SK-N-SH (cell line): ENCODE measurements at places on chromosomes 5 and 9.

- DNase-seq: no peak
Measured at GRCh38 chr5:135110785-135111596, 77.0 kb upstream of the PITX1 start.

- DNase-seq: no peak
Measured at GRCh38 chr9:16417749-16418148, 452.7 kb downstream of the BNC2 start.

DNA sequence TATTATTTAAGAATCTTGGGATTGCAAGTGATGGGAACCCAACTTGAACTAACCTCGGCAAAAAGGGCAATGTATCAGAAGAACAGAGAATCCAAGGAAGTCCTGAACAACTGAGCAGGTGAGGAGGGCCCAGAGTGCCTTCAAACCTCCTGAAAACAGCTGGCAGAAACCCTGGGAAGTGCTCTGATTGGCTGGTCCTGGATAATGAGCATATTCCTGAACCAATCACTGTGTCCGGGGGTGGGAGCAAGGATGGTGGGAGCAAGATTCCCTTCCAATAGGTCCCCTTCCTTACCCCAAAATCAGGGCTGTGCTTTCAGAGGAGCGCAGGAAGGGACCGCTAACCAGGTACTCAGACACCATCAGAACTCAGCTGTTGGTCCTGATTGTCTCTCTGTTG lies 31.9 kb upstream of the TBC1D2 start:
- peak; percentile 44 for DNase-seq

GRCh38 chr5:55572600-55572999 lies 37.8 kb upstream of the PLPP1 start:
- DNase-seq: no peak

GRCh38 chr9:2857564-2858198 lies 13.8 kb upstream of the PUM3 start:
- DNase-seq: peak; percentile 76

DNA sequence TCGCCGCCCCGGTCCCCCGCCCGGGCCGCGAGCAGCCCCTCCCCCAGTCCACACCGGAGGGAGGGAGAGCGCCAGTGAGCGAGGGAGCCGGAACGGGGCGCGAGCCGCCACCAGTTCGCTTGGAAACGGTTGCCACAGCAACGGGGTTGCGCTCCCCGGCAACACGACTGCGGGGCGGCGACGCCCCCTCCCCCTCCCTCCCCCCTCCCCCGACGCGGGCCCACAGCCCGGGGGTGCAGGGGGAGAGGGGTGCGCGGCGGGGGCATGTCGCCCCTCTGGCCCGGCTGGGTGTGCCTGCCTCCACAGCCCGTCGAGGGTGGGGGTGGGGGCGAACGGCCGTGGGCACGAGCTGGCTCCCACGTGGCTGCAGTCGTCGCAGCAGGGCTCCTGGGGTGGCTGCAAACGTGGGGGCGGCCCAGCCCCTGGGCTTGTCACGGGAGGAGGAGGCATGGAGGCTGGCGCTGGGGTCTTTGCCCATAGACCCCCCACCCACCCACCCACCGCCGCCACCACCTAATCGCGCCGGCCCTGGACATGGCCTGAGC lies 524 bp downstream of the PRR7 start:
- peak; percentile 90 for DNase-seq

- no peak for DNase-seq
Measured at GRCh38 chr5:17373406-17373805, 124.6 kb upstream of the TAF11L2 start.

DNA sequence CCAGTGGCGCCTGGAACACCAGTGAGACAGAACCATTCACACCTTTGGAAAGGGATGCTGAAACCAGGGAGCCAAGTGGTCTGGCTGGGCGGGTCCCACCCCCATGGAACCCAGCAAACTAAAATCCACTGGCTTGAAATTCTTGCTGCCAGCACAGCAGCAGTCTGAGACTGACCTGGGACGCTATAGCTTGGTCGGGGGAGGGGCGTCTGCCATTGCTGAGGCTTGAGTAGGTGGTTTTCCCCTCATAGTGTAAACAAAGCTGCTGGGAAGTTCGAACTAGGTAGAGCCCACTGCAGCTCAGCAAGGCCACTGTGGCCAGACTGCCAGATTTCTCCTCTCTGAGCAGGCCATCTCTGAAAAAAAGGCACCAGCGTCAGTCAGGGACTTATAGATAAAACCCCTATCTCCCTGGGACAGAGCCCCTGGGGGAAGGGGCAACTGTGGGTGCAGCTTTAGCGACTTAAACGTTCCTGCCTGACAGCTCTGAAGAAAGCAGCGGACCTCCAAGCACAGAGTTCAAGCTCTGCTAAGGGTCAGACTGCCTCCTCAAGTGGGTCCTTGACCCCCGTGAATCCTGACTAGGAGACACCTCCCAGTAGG lies 42.0 kb upstream of the FKTN start:
- DNase-seq: no peak

DNA sequence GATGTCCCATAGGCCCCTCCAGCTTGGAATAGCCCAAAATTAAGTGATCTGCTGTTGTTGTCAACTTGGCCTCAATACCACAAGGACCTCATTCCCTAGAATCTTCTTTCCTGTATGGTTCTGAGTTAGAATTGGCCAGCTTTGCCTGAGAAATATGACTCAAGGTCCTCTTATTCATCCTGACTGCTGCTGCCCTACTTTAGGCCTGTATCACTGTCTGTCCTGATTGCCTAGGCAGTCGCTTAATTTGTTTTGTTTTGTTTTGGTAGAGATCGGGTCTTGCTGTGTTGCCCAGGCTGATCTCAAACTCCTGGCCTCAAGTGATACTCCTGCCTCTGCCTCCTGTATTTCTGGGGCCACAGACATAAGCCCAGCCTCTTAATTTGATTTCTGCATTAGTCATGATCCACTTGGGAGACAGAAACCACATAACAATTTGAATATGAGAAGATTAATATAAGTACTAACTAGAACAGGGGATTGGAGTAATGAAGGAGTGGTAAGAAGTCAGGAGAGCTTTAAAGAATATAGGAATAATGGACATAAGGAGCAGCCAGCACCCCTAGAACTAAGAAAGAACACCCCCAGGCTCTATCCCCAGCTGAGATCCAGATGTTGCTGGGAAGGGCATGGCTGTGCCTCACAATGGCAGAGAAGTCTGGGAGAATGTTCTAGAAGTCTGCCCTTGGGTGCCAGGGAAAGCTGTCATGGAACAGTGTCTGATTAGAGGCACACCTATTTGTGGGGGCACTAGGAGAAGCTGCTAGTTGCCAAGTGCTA lies 4.6 kb downstream of the TEX53 start:
- no peak for DNase-seq

- no peak for DNase-seq
Measured at GRCh38 chr5:14155075-14155474, 11.9 kb downstream of the TRIO start.

GRCh38 chr5:111453295-111453694 lies 59.0 kb downstream of the STARD4 start:
- no peak for DNase-seq

DNA sequence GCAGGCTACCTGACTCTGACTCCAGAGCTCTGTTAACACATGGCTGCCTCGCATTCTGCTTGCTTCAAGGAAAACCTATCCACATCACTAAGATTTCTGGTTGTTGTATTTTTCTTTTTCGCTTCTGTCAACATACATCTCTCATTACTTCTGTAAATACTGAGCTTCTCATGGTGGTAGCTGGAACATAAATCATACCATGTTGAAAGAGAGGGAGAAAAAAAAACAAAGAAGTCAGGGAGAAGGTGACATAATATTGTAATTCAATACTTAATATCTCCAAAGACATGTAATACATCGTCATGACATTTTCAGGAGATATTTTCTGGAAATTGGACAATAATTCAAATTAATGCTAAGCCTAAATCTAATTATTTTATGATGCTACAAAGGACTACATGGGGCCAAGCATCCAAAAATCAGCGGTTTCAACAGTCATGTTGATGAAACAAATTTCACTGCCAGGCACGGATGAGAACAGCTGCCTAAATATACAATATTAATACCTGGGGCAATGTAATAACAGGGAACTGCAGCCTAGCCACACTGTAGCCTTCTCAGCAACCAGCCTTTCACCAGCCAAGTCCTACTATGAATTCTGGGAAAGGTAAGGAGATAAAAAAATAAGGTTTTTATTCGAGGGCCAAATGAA lies 332.0 kb downstream of the TRIM32 start:
- no peak for DNase-seq

GRCh38 chr5:53426878-53427277 lies 53.6 kb upstream of the FST start:
- DNase-seq: no peak

GRCh38 chr5:157502143-157502647 lies 42.2 kb downstream of the NIPAL4 start:
- no peak for DNase-seq

DNA sequence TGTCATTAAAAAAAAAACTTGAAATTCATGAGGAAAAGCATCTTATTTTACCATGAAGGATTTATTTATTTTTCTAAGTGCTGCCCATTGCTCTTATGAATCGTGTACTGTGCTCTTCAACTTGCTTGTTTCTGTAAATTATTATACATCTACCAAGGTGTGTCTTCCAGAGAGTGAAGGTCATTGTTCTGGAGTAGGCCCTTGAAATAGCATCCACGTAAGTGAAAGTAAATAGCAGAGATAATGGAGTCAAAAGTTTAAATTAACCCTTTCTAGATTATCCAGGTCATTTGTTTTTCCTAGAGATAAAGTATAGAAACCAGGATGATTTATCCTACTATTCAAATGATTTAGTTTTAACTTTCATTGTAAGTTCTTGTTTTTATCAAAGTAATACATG lies 473.1 kb downstream of the DIRAS2 start:
- DNase-seq: no peak

- DNase-seq: peak; percentile 27
Measured at GRCh38 chr5:84255315-84255714, 129.4 kb downstream of the EDIL3 start.

DNA sequence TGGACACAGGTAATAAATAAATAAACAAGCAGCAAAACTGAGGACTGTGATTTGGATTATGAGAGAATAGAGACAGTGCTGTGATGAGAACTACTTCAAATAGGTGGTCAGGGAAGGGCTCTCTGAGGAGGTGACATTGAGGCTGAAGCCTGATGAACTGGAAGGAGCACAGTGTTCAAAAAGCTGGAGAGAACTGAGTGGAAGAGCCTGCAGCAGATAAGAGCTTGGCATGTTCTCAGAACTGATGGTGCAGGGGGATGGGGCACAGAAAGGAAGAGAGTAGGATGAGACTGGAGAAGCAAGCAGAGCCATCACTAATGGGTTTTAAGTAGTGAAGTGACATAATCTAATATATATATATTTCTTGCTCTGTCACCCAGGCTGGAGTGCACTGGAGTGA lies 11.2 kb upstream of the TPM2 start:
- no peak for DNase-seq

GRCh38 chr9:121484651-121485446 lies 14.8 kb downstream of the GGTA1 start:
- no peak for DNase-seq

DNA sequence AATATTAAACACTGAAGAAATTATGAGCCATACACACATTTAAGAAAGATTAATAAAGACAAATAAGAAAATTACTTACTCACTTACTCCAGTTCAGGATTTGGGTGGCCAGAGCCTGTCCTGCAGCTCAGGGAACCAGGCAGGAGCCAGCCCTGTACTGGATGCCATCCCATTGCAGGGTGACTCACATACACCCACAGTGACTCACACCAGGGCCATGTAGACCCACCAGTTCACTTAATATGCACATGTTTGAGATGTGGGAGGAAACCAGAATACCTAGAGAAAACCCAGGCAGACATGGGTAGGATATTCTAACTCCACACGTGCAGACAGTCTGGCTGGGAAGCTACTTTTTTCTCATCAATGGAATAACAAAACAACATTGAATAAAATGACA lies 49.6 kb upstream of the ADRB2 start:
- no peak for DNase-seq

DNA sequence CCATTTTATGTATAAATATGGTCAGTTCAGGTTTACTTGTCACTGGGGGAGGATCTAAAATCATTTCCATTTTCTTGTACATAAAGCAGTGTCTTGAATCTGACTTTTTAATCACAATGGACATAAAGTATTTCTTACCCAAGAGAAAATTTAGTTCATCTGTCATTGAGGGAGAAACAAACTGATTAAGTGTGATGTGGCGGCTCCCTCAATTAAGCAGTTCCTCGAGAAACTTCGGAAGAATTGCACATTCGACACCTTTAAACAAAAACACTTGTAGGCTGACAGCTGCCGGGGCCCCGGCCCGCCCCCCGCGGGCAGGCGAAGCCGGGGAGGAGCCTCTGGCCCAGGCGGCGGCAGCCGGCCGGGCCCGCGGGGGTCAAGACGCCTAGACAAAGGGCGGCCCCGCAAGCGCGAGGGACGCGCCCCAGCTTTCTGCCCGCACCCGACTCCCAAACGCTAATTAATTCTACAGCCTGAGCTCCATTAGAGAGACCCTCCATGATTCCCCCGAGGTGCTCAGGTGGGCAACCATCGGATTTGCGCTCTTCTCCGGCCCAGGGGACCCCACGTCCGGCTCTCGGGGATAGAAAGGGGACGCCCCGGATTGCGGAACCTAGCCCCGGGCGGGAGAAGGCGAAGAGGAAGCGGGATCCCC lies 750 bp downstream of the TRIM36 start:
- peak; percentile 68 for DNase-seq

GRCh38 chr5:146494656-146495055 lies 21.3 kb downstream of the GPR151 start:
- DNase-seq: no peak

DNA sequence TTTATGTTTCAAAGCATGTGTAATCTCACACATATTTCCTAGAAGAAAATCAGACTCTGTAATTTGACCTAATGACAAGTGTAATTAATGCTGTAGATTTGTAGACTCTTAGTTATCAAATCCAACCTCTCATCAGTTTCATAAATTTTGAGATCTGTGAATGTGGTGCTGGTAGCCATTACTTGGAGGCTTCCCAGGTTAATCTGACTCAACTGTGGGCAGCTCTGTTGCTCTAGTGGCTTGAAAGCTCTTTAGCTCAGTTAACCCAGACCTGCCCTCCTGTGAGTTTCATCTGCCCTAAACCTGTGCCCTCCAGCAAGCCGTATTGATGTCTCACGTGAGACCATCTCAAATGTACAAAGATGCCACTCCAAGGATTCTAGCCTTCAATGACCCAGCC lies 323.4 kb downstream of the FBXL7 start:
- DNase-seq: no peak

GRCh38 chr9:136578915-136579649 lies 33.2 kb upstream of the NOTCH1 start:
- DNase-seq: peak; percentile 59

GRCh38 chr9:120917929-120918762 lies 8.4 kb downstream of the TRAF1 start:
- DNase-seq: no peak

GRCh38 chr5:115480271-115480670 lies 64.3 kb downstream of the FEM1C start:
- DNase-seq: no peak

DNA sequence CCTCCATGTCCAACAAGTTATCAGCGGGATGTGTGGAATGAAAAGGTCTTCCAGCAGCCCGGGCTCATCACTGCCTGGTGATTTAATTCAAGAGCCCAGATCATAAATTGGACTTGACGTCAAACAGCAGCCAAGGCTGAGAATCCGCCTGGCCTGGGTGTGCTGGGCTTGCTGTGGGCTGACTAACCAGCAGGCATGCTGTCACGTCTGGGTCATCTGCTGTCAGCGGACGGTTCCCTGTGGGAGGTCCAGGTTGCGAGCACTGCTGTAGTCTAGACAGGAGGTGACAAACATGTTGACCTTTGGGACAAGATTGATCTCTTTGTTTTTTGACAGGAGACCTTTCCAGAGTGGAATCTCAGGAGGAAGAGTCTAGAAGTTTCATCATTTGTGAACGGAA lies 289.7 kb downstream of the OSTF1 start:
- no peak for DNase-seq
